ENCODE measurements at places on chromosomes 4 and X. TPM values are rescaled to one million over a fixed set of nuclear protein-coding genes. Genes with fewer than 3 reads are reported as not detected.

The ADGRL3 gene
- polyA plus RNA-seq, result 0.46 TPM

The ARHGEF38 gene
- polyA plus RNA-seq, result not detected

The S100G gene
- polyA plus RNA-seq, result not detected

The MAGEC1 gene
- polyA plus RNA-seq, result not detected

- H3K4me3 ChIP-seq, result no peak overlapping the region
- H3K36me3 ChIP-seq, result no peaks in the 10 kb centered on the region
- peaks cover 16% of the 10 kb centered on the region for H3K4me1 ChIP-seq
- DNase-seq, result no peak
Observed at GRCh38 chr4:26023203-26023972, 109.4 kb downstream of the SMIM20 start.

All from IMR-90 (cell line).